Mesendoderm (in vitro differentiated cells): ENCODE measurements at places on chromosomes 12 and 14.

DNA sequence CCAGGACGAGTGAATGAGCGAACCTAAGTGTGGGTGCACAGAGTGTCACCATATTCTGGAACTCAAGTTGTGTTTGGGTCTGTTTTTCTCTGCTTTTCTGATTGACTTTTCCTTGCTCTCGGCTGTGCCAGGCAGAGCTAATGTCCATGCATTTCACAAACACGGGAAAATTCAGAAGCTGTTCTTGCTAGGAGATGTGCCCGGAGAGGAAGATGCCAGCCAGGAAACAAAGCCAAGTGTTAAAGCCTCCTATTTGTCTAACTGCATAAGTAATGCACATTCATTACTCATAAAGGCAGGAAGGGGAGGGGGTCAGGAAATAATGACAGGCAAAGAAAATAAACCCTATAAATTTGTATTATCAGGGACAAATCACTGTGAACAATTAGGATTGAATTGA, 250.4 kb upstream of the SFSWAP start:
- no peak for DNase-seq

GRCh38 chr14:58887931-58888330, 250.2 kb downstream of the DACT1 start:
- no peak for DNase-seq

GRCh38 chr12:94768398-94769046, 118.2 kb upstream of the TMCC3 start:
- no peak for DNase-seq

- DNase-seq = no peak
These were observed 31.1 kb upstream of the AMIGO2 start for GRCh38 chr12:47110718-47111391.

- DNase-seq = no peak
These were observed 16.9 kb downstream of the DEPDC4 start for GRCh38 chr12:100249941-100250340.

DNA sequence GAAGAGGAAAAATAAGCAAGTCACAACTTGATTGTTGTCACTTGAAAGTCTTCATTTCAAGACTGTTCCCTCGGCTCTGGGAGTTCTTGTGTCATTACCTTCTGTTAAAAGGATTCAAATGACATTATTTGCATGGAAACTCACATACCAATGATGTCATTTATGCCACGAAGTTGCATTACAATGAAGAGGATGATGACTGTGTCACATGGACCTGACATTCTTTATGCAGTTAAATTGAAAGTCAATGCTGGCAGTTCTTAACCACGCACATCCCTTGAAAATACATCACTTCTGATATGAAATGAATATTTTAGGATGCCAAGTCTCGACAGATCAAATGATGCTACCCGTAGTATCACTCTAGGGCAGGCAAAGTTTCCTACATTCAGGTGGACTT, 1069.5 kb downstream of the VRK1 start:
- DNase-seq = peak; percentile 73

DNA sequence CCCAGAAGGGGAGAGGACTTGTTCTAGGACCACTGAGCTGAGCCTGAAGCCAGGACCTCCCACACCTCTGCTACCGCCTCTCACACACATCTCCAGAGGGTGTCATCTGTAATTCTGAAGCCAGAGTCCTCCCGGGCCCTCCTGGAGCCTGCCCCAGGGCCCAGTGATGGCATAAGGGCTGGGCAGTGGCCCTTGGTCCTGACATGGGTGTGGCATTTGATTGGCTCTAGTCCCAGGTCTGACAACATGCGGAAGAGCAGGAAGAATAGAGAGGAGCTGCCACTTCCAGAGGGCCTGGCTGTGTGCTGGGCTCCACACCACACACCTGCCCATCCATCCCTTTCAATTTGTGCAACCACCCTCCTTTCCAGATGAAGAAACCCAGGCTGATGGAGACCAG, 144.3 kb upstream of the GSC start:
- no peak for DNase-seq

GRCh38 chr14:72781561-72782508, 112.1 kb downstream of the DPF3 start:
- peak; percentile 46 for DNase-seq

GRCh38 chr14:91956616-91957015, 9.1 kb upstream of the FBLN5 start:
- DNase-seq = no peak

GRCh38 chr12:39779768-39780340, 160.3 kb upstream of the ABCD2 start:
- no peak for DNase-seq

- no peak for DNase-seq
These were observed 81.5 kb downstream of the GALNT9 start for GRCh38 chr12:132247718-132248452.

GRCh38 chr12:49966511-49967041, 4.9 kb downstream of the AQP5 start:
- DNase-seq = no peak

GRCh38 chr14:65513671-65514070, 101.1 kb downstream of the FUT8 start:
- no peak for DNase-seq

DNA sequence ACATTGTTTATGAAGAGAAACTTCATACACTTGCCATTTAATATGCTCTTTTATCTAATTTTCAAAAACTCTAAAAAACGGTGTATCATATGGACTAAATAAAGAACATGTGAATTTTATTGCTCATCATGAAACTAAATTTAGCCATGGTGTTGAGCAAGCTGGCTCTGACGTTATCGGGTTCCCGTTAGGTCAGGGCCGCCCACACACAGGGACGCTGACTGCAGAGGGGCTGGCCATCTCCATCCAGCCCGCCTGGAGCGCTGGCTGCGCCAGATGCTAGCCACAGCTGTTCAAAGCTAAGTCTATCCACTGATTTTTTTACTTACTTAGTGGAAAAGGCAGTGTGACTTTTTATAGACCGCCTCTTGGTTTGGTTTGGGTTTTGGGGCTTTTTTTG, 36.5 kb upstream of the DYNC1H1 start:
- DNase-seq = no peak

- DNase-seq = peak; percentile 73
These were observed 11.9 kb downstream of the SCNN1A start for GRCh38 chr12:6363330-6364043.

- no peak for DNase-seq
These were observed 19.3 kb upstream of the CCER1 start for GRCh38 chr12:90974286-90974685.

DNA sequence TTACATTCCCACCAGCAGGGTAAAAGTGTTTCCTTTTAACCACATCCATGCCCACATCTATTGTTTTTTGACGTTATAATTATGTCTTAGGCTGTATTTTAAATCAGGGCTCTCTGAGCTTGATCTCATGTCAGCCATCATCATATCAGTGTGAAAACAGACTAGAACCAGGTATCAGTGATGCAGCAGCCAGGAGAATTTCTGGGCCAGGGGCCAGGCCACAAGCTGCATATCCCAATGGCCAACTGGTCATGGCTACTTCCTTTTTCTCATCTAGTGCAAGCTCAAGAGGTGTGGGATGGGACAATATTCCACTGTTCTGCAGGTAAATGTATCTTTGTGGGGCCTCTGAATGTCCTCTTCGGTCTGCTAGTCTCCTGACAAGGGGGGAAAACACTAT, 125.1 kb downstream of the CRADD start:
- no peak for DNase-seq

- peak; percentile 66 for DNase-seq
These were observed at the start of gene C14orf132 for GRCh38 chr14:96038920-96039632. Gene C14orf132, plus strand, starts transcription at chr14:96039362. Its CDS starts 139 bp downstream, at chr14:96039501.

DNA sequence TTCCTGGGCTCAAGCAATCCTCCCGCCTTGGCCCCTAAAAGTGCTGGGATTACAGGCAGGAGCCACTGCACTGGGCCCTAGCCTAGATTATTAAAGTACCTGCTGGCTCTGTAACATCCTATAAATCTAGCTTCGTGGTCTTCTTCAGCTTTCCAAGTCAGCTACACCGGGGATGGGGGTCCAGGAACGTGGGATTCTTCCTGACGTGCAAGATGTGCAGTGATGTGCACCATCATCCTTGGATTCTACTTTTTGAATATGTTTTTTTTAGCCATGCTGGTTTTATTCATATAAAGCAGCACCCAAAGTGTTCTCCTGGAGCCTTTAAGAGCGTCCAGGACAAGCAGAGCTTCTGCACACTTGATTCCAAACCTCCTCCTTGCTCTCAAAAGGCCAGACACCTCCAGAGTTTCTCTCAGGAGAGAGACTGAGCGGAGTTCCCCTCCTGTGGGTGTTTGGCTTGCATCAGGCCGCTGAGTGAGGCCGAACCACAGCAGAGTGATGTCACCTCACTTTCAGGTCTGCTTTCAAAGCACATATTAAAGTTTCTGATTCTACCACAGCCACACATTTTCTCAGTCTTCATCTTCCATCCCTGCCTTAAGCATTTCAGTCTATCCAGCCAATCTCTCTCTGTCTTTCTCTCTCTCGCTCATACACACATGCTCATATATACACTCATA, 33.4 kb downstream of the VCPKMT start:
- DNase-seq = no peak

GRCh38 chr12:42853370-42854140, 264.0 kb upstream of the PRICKLE1 start:
- no peak for DNase-seq

DNA sequence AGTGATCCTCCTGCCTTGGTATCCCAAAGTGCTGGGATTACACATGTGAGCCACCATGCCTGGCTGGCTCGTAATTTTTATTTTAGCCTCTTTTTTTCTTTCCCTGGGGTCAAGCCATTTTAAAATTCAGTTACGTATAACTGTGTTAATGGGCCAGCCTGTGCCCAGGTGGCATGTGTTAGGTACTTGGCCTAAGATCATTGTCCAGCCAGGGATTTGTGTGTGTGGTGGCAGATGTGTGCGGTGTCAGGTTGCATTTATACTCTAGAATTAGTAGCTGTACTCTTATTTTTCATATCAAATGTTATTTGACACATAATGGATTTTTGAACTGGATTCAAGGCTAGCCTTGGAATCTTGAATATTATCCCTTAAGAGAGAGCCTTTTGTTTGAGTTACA, 69.3 kb downstream of the FBXO34 start:
- no peak for DNase-seq

DNA sequence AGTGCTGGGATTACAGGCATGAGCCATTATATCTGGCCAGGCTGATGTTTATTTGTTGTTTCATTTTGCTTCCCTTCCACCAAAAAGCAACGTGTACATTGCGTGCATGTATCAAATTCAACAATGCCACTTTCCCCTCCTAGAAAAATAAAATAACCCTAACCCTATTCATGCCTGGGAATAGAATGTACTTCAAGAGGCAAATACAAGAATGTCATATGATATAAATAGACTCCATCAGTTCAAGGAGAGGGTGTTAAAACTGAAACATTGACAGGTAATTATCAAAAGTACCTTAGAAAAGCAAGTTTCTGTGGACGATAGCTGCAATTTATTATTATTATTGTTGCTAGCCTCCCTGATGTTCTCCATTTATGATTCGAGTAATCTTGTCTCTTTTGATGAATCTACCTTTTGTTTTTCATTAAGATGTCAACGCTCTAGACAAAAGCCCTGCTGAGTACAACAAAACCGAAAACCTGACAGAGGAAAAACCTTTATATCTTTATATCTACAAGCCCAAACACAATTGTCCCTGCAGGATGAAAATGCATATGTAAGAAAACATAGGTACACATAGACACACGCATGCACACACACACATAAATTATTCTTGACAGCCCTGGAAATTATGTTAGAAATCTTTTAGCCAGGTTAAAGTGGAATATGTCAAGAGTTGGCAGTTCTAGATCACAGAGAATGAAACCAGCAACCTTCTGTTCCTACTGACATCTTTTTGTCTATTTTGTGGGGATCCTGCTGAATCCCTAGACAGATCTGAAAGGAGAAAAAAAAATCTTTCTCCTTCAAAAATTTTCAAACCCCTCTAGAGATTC, 98.9 kb downstream of the BTG1 start:
- DNase-seq = no peak

DNA sequence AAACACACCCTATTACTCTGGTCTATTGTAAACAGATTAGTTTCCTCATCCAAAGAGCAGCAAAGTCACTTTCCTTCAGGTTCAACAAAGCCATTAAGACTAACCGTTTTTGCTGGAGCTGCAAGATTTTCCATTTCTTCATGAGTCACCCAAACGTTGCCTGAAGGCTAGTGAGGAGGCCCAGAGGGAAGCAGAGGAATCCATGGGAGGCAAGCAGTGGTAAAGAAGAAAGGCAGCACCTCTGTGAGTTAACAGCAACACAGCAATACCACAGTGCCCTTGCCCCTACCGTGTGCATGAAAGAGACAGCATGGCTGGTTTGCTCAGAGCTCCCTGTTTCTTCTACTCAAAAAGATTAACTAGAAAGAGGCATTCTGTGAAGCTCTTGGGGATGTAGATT, 206.3 kb downstream of the ACSS3 start:
- peak; percentile 76 for DNase-seq

GRCh38 chr14:20415782-20416206, 2.5 kb upstream of the TEP1 start:
- peak; percentile 77 for DNase-seq

GRCh38 chr12:11171969-11172675, 1.1 kb downstream of the SMIM10L1 start:
- peak; percentile 45 for DNase-seq

DNA sequence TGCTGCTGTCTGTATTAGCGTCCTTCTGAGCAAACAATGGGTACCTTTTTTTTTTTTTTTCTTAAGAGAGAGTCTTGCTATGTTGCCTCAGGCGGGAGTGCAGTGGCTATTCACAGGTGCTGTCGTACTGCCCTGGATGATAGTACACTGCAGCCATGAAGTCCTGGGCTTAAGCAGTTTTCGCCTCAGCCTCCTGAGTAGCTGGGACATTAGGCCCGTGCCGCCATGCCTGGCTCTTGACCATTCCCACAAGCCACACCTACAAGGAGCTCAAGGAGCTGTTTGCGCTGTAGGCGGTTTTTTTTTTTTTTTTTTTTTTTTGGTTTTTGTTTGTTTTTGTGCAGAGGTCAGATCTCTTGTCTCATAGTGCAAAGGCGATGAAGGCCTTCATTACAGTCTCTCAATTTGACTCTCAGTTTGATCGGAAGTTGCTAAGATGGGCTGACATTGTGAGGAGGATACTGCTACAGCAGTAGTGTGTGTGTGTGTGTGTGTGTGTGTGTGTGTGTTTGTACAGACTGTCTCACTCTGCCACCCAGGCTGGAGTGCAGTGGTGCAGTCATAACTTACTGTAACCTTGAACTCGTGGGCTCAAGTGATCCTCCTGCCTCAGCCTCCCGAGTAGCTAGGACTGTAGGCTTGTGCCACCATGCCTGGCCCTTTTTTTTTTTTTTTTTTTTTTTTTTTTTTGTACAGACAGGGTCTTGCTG, 34.2 kb downstream of the TRAF3 start:
- no peak for DNase-seq

GRCh38 chr12:92074889-92075288, 70.8 kb downstream of the BTG1 start:
- DNase-seq = no peak

GRCh38 chr12:14442221-14442881, 76.9 kb downstream of the ATF7IP start:
- DNase-seq = no peak

- no peak for DNase-seq
These were observed 4.2 kb downstream of the ARHGAP9 start for GRCh38 chr12:57475271-57476161.

- no peak for DNase-seq
These were observed 63.3 kb downstream of the SUSD6 start for GRCh38 chr14:69674546-69675244.

- no peak for DNase-seq
These were observed 102.9 kb downstream of the ADGRD1 start for GRCh38 chr12:131056626-131057025.
